ENCODE measurements at places on chromosomes 11 and 22.
A peak's percentile ranks its signal among the peaks of the same experiment; 100 is the strongest.

GRCh38 chr22:49453771-49454170, 373.9 kb downstream of the BRD1 start:
- no peak for DNase-seq

GRCh38 chr11:12413141-12414052, 36.0 kb downstream of the PARVA start:
- no peak for DNase-seq

DNA sequence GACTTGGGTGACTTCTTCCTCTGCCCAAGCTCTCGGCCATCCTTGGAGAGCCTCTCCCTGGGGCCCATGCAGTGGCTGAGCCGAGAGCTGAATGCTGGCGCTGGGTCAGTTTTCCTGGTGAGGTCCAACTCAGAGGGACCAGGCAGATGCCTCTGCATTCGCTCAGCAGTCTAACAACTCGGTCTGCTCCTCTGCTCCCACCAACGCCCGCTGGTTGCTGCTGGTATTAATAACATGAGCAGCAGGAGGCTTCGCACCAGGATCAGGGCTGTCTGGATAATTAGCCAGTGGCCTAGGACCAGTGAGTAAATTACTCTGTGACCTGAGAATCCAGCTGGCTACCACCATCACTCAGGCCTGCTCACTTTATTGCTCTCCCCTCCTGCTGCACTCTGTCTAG, 77.7 kb upstream of the FAM181B start:
- DNase-seq = no peak

GRCh38 chr11:82750643-82751139, 17.0 kb upstream of the FAM181B start:
- no peak for DNase-seq

- no peak for DNase-seq
Observed at GRCh38 chr11:112348480-112349029, 87.9 kb upstream of the PLET1 start.

DNA sequence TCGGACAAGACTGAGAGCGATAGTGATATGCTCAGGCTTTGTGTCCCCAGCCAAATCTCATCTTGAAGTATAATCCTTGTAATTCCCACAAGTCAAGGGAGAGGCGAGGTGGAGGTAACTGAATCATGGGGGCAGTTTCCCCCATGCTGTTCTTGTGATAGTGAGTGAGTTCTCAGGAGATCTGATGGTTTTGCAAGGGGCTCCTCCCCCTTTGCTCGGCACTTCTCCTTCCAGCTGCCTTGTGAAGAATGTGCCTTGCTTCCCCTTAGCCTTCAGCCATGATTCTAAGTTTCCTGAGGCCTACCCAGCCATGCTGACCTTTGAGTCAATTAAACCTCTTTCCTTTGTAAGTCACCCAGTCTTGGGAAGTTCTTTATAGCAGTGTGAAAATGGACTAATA, 7.5 kb upstream of the FOLR2 start:
- no peak for DNase-seq

DNA sequence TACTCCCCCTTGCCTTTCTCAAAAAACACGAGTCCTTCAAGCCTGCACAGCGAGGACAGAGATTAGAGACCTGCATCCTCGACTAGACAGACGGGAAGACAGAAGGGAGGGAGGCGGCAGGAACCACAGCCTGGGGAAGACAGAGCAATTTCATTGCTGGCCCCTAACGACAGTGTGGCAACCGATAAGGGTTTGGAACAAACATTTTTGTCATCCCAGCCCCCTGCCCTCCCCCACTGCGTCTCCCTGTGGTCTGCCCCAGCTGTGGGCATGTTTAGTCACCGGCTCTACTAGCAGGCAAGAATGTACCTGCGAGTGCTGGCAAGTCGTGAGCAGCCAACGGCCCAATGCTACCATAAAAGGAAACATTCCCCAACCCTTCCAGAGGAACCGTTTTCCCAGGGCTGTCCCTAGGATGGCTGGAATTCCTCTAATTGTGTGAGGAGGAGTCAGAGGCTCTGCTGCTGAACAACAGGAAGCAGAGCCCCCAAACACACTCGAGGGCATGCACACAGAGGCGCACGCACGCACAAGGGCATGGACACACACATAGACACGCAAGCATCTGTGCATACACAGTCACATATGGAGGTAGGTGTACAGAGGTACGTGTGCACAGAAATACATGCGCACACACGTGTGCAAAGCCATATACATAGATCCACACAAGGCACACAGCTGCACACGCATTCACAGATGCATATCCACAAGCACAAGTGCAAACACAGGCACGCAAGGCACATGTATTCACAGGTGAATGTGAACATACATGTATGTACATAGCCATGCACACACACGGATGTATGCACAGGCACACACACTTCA, 58.3 kb downstream of the MYH9 start:
- peak; percentile 97 for DNase-seq

- DNase-seq = no peak
Observed at GRCh38 chr22:23745791-23746190, 5.1 kb downstream of the ZNF70 start.

GRCh38 chr22:28742562-28742962, 723 bp downstream of the HSCB start:
- DNase-seq = no peak

DNA sequence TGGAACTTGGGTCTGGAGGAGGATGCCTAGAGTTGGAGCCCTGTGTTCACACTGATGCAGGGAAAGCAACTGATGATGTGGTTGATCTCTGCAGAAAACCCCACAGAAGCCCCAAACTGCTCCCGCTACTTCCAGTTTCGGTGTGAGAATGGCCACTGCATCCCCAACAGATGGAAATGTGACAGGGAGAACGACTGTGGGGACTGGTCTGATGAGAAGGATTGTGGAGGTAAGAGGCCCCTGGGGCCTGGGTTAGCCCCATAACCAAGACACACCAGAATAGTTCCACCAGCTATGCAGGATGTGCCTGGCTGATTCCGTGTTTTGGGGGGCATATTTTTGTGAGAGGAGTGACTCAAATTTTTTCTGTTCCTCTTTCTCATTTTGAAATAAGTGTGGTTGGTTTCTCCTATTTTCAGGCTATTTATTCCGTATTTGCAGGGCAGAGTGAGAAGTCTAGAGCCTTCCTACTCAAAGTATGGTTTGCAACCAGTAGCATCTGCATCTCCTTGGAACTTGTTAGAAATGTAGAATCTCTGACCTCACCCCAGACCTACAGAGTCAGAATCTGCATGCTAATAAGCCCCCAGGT, 137.3 kb upstream of the SORL1-AS1 start:
- DNase-seq = no peak

DNA sequence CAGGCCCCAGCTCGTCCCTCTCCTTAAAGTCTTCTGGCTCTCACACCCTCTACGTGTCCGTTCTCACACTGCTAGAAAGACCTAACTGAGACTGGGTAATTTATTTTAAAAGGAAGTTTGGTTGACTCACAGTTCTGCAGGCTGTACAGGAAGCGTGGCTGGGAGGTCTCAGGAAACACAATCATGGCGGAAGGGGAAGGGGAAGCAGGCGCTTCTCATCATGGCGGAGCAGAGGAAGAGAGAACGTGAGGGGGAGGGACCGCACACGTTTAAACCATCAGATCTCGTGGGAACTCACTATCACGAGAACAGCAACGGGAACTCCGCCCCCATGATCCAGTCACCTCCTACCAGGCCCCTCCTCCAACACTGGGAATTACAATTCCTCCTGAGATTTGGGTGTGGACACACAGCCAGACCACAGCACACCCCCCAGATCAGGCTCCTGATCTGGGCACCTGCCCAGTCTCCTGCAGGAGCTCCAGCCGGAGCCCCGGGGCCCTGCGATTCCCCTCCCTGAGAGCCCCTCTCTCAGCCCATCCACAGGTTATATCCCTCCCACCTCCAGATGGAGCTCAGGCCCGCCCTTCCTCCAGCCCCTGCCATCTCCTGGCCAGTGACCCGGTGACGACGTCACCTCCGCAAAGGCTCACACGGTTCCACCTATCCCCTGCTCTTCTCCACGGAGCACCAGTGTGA, 170.2 kb downstream of the BRD1 start:
- DNase-seq = no peak

DNA sequence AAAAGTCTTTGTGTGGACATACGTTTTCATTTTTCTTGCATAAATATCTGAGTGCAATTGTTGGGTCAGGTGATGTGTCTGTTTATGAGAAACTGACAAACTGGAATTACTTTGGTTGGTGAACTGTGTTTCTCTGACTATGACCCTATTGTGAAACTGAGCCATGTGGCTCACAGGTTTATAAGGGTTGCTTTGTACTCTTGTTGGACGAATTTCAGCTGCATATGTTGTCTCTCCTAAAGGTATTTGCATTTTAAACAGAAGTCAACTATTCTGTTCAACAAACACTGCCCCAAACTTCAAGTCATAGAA, 34.4 kb upstream of the RASD2 start:
- peak; percentile 44 for DNase-seq

DNA sequence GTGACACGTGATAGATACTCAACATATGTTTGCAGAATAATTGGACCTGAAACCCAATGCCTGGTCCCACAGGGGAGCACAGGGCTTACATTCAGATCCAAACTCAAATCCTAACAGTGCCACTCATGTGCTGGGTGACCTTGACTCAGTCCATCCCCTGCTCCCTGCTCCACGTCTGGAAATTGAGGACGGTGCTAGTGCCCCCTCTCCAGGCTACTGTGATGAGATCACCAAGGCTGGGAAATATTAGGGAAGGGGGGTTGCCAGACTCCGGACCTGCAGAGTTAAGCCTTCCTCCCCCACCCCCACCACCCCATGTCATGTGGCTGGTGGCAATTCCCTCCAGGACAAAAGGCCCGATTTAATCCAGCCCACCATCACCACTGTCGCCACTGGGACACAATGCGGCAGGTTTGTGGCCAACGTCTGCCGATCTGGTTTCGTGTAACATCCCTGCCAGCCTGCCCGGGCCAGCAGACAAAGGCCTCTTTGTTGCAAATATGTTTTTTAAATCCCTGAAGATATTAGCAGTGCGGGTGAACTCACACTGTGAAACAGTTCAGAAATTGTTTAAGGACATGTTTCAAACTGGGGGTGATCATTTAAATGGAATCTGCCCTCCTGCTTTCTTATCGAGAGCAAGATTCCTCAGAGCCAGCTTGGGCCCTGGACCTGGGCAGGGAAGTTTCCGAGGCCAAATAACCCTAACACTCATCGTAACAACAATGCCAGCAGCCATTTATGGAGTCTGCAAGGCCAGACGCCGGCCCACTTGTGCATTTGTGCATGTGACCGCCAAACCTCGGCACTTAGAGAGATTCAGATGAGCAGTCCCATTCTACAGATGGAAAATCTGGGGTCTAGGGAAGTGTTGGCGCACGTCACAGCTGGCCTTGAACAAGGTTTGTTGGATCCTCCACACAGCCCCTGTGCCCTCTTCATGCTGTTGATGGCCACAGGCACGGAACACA, 19.6 kb upstream of the MN1 start:
- DNase-seq = no peak

GRCh38 chr11:118046051-118046963, 30.6 kb upstream of the TMPRSS4 start:
- DNase-seq = no peak

DNA sequence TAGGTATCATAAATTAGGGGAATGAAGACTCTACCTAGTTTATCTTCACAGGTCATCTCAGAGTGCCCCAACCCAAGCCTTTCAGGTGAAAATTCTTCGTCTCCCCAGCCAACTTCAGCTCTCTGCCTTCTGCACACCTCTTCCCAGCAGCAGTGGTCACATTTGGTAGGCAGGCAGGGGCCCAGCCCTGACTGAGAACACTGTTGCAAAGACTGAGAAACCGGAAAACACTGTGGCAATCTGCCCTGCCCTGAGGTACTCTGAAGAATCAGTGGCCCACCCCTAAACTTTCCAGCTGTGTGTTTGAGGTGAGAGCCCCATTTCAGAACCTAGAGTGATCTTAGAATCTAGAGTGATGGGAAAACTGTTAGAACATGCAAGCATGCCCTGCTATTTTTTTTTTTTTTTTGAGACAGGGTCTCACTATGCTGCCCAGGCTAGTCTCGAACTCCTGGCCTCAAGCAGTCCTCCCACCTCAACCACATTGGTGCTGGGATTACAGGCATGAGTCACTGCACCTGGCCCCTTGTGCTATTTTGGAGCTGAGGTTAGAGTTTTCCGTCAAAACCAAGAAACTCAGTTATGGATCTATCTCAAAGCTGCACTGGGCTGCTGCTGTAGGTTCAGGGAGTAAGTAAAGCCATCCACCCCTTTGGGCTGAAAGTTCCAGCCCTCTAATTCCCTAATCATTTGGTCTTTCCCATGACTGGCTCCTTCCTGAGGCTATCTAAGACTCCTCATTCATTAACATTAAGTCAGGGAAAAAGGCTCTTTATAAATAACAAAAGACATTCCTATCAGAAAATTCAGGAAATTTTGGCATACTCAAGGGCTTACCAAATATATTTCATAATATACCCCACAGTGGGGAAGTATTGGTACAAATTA, 1.7 kb upstream of the LDHA start:
- DNase-seq = peak; percentile 29

Data from AG10803 (cell line).